ENCODE measurements at places on chromosomes 12 and 14.
A peak's percentile ranks its signal among the peaks of the same experiment; 100 is the strongest.

- DNase-seq, result no peak
Observed at GRCh38 chr12:7131502-7131866, 1.3 kb downstream of the CLSTN3 start.

- DNase-seq, result no peak
Observed at GRCh38 chr12:39296496-39296895, 146.4 kb downstream of the KIF21A start.

DNA sequence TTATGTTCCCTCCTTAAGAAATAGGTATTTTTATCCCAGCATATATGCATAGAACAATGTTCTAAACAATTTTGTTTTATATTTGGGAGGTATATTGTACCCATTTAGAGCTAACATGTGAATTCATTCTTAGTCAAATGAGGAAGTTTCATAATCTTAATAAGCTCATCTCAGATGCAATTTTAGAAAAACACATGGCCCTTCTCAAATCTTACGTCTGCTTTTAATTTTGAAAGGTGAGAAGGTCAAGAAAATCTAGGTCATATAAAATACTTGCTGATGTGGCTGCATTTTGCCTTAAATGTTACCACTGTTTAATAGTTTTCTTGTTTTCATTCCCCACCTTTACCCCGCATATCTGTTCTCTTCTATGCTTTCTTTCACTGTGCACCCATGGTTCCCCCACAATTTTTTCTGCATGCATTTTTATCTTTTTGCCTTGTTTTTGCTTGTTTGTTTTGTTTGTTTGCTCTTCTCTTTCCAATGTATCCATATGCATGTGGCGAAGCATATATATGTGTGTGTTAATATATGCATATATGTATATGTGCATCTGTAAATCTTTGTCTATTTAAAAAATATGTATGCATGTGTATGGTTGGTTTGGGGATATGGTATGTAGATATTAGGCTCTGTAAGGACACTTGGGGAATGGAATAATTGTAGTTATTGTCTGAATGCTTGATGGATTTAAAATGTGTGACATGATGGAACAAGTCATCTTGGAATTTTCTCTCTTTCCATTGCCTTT, 317.1 kb downstream of the BCAT1 start:
- no peak for DNase-seq

DNA sequence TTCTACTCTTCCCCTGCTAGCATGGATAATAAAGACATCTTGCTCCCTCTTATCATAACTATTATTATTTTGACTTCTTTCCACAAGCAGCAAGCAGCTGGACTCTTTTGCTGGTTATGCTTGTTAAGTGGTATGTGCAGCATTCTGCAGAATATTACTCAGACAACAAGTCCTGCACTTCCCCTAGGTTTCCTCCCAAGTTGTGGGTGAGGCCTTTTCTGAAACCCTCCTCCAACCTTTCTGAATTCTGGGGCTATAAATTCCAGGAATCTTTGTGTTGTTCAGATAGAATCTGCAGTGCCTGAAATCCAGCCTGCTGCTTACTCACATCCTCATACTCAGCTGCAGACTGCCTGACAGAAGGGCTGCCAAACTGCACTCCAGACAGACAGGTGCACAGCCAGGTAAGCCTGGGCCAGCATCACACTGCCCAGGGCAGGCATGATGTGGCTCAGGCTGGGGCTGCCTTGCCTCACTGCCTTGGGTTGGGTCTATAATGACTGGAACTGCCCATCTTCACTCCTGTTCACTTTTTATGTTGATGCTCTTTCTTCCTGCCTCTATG, 6.2 kb upstream of the DHRS2 start:
- DNase-seq, result peak; percentile 3

- DNase-seq, result no peak
Observed at GRCh38 chr12:55246159-55246558, 1.8 kb downstream of the OR6C74 start.

DNA sequence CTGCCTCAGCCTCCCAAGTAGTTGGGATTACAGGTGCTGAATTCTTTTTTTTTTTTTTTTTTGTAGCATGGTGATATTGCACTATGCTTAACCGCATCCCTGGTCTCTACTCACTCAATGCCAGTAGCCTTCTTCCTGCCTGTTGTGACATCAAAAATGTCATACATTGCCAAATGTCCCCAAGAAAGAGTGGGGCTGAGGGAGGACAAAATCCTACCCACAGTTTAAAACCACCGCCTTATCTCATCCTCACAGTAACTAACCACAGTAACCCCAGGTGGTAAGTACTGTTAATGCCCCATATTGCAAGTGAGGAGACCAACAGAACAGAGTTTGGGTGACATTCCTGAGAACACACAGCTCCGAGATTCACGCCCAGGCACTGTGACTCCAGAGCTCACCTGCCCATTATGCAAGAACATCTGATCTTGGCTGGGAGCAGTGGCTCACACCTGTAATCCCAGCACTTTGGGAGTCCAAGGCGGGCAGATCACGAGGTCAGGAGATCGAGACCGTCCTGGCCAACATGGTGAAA, 19.6 kb downstream of the MORN3 start:
- DNase-seq, result no peak
